Left ventricle myocardium superior (tissue), 1 donor: ENCODE measurements at places on chromosomes 5 and 9. TPM values are rescaled to one million over a fixed set of nuclear protein-coding genes. Genes with fewer than 3 reads are reported as not detected.

Gene CBY3
- total RNA-seq, result not detected

Gene LIX1
- total RNA-seq, result not detected

Gene CYLC2
- not detected for total RNA-seq

GRCh38 chr5:95531491-95531890 lies 23.3 kb downstream of the SKIC3 start:
- no peak for DNase-seq

DNA sequence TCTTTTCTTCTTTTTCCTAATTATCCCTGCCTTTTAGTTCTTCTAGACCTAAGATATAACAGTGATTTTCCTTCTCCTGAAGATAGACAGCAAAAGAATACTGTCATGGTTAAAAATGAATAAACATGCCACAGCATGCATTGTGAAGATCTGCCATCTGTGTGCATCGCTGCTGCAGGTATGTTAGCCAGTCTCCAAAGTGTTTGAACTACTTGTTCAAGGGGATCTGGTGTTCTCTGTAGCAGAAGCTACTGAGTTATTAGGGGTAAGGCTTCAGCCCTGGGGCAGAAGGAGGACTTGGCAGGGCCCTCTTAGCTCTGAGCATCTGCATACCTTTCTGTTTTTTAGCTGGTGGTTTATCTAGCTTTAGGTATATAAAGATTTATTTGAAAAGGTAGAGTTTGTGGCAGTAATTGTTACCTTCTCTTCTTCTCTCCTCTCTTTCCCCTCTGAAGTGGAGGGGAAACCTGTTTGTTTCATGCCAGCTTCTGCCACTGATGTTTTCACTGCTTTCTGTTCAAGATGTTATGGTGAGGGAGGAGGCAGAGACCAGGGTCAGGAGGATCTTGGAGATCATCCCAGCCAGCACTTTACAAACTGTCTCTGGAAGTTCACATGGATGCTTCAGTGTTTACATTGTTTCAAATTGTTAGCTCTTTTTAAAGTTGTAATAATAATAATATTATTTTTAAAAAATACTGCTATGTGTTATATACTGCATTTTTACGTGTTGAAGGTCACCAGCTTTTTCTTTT lies 25.2 kb downstream of the GALNT10 start:
- DNase-seq, result no peak
